ENCODE measurements at places on chromosomes 7 and 10.

DNA sequence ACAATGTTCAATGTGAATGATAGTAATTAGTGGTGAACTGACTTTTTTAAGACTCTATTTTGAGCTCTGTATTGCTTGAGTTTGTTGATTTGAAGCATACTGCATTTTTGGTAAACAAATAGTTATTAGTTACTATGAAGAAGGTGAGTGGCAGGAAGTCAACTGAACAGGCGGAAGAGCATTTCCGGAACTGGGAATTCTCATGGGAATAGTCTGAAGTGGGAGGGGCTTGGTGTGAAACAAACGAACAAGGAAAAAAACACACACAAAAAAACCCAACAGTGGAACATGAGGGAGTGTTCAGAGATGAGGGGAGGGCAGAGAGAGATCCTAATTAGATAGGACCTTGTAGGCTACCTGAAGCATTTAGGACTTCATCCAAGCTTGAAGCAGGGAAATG, 43.9 kb upstream of the C1QL3 start:
- DNase-seq: no peak

DNA sequence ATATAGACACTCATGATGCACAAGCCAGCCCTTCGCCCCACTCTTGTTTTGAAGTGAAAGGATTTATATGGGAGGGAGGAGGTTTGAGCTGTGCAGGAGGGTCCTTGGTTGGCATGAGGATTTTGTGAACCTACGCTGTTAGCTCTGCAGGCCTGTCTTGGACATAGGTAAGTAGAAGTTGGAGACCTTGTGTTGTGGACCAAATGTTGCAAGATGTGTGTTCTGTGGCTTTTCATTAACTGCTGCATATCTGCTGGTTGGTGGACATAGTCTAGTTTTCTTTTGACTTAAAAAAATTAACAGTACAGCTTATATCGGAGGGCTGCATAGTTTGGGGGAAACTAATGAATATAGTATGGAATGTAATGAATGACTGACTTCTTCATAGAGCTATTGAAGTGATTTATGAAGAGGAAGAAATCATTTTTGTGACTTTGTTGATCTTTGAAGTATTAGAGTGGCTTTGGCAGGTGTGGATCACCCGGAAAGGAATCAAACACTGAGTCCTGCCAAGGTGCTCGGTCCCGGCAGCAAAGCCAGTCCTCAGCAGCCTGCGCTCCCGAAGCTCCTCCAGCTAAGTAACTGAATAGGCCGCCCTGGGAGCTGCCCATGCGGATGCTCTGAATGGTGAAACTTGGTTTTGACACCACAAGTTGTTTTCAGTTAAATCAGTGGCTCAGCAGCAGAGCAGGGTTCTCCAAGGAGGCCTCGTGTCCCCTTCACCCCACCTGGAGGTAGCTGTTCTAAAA, 3.2 kb downstream of the MGMT start:
- DNase-seq: no peak

GRCh38 chr10:46282842-46283574, 3.8 kb upstream of the ANTXRL start:
- no peak for DNase-seq

GRCh38 chr7:47556511-47557180, 25.3 kb downstream of the TNS3 start:
- DNase-seq: no peak

DNA sequence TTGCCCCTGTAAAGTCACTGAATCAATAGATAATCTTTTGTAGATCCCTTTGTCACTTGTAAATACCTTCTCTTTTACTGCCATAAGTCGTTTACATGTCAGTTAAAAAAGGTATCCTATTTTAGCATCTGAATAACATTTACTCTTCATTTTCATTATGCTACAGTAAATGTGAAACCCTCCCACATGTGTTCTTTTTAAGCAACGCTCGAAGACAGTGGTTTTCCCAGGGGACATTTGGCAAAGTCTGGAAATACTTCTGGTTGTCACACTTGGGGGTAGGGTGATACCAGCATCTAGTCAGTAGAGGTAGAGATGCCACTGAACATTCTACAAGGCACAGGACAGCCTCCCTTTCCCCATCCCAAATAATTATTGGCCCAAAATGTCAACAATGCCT, 23.7 kb downstream of the ATAD1 start:
- no peak for DNase-seq

- no peak for DNase-seq
These were observed 220.0 kb downstream of the FAM107B start for GRCh38 chr10:14554491-14555205.

DNA sequence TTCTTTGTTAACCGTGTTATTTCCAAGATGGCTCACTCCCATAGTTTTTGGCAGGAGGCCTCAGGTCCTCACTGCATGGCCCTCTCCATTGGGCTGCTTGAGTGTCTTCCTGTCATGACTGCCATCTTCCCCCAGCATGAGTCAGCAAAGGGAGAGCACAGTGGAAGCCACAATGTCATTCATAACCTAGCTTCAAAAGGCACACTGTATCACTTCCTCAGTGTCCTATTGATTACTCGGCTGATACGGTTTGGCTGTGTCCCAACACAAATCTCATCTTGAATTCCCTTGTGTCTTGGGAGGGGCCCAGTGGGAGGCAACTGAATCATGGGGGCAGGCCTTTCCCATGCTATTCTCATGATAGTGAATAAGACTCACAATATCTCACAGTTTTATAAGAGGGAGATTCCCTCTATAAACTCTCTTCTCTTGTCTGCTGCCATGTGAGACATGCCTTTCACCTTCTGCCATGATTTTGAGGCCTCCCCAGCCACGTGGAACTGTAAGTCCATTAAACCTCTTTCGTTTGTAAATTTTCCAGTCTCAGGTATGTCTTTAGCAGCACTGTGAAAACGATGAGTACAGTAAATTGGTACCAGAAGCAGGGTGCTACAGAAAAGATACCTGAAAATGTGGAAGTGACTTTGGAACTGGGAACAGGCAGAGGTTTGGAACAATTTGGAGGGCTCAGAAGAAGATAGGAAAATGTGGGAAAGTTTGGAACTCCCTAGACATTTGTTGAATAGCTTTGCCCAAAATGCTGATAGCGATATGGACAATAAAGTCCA, 106.5 kb downstream of the PRLHR start:
- no peak for DNase-seq

DNA sequence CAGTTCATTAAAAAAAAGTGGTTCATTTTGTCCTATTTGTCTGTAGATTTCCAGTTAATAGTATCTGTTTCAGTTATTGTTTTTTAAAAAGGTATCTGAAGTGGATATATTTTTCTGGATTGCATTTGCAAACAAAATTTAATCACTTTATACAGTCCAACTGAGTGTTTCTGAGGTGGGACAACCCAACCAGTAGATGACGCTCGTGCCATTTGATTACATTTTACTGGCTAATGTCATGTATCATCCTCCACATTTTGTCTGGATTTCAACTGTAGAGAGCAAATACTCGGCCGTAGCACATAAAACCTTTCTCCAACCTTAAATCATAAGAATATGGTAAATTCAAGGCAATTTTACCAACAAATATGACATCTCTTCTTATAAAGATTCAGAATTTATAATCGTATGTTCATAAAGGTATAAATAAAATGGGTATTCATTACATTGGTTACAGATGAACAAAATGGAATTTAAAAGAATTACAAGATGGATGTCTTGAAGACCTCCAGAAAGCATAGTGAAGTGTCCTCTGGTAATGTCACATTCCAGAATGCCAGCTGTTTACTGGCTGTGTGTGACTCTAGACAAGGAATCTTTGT, 789.0 kb downstream of the PHTF2 start:
- DNase-seq: no peak

DNA sequence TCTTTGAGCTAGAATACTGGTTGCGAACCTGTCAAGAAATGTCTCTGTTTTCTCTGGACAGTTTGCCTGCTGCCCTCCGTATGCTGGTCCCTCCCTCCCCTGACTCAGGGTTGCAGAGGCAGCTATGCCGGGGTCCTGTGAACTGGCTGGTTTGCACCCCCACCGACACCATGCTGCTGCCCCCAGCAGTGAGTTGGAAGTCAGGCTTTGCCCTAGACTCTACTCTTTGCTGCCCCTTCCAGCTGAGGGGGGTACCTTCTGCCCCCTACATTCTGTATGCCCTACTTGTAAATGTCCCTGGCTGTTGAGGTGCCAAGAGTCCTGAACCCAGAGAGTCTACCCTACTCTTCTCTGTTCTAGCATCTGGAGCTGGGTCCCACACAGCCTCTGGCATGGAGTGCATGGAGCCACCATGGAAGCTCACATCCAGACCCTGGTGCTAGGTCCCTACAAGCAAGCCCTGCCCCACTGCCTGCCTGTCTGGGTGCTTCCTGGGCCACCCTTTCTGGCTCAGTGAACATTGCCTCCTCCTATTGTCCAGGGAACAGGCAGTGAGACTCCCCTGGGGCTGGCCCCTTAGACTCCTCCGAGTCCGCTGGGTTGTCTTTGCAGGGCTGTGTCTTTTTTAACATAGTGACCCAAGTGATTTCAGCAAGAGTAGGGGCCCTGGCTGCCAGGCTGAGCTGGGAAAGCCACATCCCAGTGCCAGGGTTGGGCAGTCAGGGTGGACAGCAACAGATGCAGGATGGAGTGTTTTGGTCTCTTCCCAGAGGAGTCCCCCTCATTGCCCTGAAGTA, 138.9 kb downstream of the ADCY1 start:
- DNase-seq: no peak

DNA sequence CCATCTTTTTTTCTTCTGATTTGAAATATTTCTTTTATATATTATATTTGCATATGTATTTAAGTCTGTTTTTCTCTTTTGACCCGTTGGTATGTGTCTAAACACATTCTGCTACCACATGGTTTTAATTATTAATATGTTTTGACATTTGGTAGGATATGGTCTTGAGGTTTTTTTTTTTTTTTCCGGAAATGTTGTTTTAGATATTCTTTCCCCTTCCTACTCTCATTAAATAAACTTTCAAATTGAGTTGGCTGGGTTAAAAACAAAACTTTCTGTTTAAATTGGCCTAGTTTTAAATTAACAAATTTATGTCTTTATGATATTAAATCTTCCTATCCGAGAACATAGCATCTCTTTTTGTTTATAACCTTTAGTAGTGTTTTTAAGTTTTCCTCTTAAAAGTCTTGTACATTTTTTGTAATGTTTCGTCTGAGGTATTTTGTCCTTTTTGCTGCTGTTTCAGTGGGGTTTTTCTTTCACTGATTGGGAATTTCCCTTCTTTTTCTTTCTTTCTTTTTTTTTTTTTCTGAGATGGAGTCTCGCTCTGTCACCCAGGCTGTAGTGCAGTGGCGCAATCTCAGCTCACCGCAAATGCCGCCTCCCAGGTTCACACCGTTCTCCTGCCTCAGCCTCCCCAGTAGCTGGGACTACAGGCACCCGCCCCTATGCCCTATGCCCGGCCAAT, 25.4 kb downstream of the STAM start:
- no peak for DNase-seq

- DNase-seq: no peak
These were observed 34.7 kb downstream of the TOMM7 start for GRCh38 chr7:22787951-22788350.

DNA sequence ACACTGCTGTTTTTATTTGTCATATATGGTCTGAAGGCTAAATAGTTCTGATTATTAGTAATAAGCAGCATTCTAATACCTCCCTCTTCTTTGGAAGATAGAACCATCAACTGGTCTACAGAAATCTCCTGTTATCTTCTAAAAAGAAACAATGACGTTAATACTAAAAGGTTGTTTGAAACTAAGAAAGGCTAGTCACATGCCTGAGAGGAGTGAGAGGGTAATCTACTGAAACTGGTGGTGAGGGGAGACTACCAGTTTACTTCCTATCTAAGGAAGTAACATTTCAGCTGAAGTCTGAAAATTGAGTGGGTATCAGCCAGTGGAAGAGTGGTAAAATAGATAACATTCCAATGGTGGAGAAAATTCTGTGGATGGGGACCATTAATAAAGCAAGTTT, 48.4 kb downstream of the FGFBP3 start:
- DNase-seq: no peak

DNA sequence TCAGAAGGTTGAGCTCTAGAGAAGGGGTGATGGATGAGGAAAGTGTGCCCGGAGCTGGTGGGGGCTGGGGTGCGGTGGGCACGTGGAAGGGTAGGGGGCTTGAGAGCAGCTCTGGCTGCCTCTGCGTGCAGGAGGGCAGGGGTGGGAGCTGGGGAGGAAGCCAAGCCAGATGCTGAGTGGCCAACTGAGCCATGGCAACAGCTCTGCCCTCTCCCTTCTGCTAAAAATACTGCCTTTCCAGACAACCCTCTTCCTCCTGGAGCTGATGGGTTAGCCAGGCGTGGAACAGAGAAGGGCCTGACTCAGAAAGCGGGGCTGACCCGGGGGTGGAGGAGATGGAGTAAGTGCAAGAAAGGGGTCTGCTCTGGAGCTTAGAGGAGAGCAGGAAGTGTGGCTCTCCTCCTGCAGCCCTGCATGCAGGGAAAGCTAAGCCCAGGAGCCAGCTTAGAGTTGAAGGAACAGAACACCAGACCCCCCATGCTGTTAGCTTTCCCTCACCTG, 114.6 kb upstream of the AGK start:
- no peak for DNase-seq

DNA sequence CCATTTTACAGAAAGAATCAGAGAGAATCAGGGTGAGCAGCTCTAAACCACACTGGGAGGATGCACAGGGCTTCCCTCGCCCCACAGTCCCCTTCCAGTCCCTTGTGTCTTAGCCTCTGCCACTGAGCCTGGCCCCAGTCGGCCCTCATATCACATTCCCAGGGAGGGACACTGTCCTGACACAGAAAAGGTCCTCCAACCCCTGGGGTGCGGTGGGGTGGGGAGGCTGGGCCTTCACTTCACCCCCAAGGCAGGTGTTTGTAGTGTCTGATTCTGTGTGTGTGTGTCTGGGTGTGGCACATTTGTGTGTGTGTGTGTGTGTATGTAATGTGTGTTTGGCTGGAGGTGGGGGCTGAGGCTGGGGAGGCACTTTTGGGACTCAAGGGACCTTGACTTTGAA, 1.8 kb upstream of the KCP start:
- DNase-seq: no peak

DNA sequence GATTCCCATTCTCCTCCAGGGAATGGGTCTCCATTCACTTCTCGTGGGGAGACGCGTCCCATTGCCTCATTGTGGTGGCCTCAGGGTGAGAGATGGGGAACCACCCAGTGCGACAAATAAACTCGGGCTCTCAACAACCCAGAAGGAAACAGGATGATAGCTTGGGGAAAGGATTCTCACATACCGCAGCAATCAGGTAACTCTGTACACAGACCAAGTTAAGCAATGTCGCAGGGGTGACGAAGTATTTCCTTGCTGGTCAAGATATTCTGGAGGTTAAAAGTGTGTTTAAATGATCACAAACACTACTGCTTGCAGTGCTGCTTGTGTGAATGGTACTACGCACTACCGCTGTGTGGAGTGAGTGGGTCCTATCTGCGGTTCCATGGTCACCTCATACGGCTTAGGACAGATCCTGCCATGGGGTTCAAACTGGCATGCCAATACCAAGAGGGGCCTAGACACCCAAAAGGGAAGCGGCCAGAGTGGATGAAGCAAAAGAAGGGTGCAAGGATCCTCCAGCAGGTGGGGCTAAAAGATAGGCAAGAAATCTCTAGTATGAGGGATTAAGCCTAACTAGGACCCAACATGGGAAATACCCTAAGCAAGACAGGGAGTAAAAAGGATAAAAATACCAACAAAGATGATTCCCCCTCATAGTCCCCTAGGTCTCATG, 143.8 kb upstream of the TMEM106B start:
- DNase-seq: peak; percentile 66

GRCh38 chr7:42747044-42747443, 164.8 kb downstream of the C7orf25 start:
- no peak for DNase-seq

All from NCI-H1436 (cell line).